ENCODE measurements at places on chromosomes 1 and 21.

- DNase-seq, result no peak
Observed at GRCh38 chr1:20375563-20375962, 84.9 kb downstream of the VWA5B1 start.

DNA sequence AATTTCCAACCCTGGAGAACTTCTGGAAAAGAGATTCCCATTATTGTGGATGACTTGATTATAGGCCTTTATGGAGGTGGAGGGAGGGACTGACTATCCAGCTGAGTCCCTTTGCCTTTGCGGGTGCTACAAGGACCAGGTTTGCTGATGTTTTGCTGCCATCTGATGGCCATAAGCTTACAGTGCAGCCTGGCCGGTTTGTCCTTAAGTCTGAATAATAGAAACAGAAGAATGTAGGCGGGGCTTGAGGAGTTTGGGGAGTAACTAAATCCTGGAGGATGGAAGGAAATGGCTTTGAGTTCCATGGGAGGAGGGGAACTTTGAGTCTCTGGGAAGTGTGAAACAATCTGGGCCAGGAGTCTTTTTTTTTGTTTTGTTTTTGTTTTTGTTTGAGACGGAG, 55.7 kb upstream of the CD1D start:
- DNase-seq, result peak; percentile 53

- no peak for DNase-seq
Observed at GRCh38 chr21:29827647-29828046, 112.1 kb downstream of the GRIK1 start.

GRCh38 chr1:225479996-225480720, 52.3 kb upstream of the LBR start:
- DNase-seq, result no peak

DNA sequence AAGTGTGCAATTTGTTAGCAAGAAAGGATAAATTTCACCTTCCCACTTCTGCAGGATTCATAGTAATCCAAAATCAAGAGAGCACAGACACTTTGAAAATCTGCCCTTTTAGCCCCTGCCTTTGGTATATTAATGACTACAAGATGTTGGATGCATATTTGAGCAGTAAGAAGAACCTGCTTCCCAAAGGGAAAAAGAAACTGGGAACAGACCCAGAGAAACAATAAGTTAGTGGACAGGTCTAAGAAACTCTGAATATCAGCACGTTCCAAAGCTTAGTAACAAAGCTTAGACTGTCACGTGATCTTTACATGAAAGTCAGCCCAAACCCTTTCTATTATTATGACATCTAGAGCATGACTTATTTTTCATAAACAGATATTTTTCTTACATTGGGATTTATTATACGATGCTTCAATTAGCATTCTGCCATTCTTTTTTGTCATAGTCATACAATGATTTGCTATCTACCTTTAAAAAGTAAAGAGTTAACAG, 390.9 kb upstream of the ADGRL2 start:
- no peak for DNase-seq

DNA sequence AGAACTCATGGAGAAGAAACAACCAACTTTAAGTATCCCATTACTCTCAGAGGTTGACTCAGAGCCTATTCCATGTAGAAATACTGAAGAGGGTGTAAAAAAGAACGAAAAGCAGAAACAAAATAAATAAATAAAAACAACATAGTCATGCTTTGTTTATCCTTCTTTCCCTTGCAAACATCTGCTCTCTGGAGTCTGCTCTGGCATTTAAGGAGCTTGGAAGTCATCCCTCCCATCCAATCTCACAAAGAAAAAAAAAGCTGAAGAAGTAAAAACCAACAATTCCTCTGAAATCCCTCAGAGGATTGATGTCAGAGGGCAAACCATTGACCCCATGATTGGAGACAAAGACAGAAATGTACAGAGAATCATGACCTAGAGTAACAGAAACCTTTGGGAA, 302.6 kb upstream of the GREM2 start:
- no peak for DNase-seq

Data from 8988T (cell line).